ENCODE measurements at places on chromosomes 3 and 15.
A peak's percentile ranks its signal among the peaks of the same experiment; 100 is the strongest.

DNA sequence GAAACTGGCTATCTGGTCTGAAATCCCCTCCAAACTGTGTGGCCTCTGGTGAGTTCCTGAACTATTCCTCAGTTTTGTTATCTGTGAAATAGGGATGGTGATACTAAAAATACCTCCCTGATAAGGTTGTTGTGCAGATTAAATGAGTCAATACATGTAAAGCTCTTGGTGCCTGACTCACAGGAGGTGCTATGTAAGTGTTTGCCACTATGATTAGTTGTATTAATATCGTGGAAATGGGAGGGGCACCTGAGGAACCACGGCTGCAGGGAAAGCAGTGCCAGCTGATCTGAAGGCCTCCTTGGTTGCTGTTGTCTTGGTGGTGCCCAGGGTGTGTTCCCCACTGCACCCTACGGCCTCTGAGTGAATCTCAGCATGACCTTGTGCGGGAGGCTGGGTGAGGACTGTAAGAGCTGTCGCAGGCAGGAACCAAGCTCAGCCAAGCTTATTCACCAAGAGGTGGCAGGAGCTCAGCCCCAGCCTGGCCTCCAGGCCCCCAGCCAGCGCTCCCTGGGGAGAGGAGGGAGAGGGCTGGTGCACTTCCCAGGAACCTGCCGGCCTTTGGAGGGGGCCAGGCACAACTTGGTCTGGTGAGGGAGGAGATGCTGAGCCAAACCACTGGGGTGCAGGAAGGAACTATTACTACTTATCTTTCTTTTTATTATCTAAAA lies 44.8 kb upstream of the CCDC174 start:
- no peak for DNase-seq

DNA sequence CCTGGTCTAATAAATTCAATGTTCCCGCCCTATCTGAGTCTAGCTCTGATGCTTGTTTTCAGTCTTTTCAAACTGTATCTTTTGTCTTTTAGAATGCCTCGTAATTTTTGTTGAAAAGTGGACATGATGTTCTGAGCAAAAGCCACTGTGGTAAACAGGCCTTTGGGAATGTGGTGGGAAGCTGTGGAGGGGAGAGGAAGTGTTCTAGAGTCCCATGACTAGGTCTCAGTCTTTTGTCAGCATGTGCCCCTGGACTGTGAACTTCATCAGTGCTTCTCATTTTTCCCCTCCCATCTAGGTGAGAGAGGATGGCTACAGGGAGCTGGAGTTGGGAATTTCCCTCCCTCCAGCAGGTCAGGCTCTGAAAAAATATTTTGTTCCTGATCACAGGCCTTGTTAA lies 33.7 kb downstream of the SUSD5 start:
- DNase-seq: no peak

GRCh38 chr15:77858792-77859490 lies 218.6 kb downstream of the TBC1D2B start:
- no peak for DNase-seq

DNA sequence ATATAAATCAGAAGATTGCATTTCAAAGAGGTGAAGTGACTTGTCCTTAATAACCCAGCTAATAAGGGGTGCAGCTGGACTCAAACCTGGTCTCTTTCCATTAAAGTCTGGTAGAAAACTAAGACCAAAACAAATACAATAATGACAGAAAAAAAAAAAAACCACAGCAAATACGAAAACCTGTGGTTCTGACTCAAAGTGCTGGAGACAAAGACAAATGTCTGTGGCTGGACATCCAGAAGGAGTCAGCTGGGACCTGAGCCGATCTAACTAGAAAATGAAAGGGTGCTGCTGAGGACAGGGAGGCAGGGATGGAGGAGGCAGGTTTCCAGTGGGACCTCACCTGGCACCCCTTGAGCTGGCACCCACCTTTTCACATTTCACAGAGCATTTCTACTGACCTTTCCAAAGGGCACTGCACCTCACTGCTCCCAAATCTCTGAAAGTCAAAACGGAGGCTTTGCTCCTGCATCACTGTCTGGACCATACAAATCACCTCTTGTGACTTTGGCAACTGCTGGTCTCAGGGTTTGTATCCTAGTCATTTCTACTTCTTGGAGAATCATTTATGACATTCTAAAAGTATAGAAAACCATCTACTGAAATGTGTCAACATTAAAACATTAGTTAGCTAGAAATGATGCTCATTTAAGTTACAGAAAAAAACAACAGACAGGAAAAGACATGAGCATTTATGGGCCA lies 61.7 kb downstream of the CCNL1 start:
- no peak for DNase-seq

DNA sequence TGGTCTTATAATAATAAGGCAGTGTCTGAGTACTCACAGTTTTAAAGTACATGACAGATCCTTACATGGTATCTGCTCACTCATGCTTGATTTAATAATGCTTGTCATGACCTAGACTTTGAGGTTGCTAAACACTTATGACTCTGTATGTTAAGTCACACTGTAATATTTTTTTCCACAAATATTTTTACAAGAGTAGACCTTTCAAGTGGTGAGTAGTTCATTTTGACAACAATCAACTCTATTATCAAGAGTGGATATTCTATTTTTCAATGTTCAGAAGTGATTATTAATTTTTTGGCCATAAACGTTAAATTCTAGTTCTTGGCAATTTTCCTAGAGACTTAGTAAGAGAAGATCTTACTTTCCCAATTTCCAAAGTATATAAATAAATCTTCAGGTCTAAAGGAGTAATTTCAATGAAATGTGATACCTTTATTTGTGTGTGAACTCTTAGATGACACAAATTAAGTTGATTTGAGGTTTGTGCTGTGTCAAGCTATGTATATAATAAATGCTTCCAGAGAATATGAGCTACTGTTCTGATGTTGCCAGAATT lies 104.5 kb downstream of the NLGN1 start:
- no peak for DNase-seq

DNA sequence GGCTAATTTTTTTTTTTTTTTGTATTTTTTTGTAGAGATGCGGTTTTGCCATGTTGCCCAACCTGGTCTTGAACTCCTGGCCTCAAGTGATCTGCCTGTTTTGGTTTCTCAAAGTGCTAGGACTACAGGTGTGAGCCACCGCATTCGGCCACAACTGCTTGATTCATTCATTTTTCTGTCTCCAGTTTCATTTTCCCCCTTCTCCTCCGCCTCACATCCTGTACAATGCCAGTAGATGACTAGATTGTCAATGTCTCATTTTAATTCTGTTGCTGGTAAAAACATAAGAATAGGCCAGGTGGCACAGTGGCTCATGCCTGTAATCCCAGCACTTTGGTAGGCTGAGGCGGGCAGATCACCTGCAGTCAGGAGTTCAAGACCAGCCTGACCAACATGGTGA lies 12.0 kb upstream of the ZNF592 start:
- DNase-seq: peak; percentile 77

GRCh38 chr3:11576453-11576852 lies 67.3 kb downstream of the VGLL4 start:
- no peak for DNase-seq

DNA sequence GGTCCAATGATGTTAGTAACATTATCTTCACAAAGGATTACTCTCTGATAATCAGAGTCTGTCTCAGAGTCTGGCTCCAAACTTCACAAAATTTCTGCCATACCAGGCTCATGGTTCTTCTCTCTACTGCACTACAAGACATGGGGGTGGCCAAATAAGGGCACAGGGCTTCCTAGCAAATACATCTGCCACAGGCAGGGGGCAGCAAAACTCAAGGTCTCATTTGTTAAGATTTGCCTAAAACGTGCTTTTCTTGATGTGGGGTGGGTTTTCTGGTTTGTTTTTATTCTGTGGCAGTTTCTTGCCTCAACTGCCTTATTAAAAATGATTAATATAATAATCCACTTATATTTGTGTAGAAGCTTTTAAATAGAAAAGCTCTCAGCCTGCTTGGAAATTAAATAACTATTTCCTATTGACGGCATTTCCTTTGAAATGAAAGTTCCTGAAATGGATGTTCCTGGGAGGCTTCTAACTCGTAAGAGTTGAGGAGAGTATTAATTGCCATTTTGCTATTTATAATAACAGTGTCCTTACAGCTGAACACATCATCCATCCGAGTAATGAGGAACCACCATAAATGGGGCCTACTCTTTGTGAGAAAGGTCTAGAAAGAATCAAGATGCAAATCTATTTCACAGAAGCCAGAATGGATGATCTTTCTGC lies 53.8 kb downstream of the SST start:
- DNase-seq: peak; percentile 70

DNA sequence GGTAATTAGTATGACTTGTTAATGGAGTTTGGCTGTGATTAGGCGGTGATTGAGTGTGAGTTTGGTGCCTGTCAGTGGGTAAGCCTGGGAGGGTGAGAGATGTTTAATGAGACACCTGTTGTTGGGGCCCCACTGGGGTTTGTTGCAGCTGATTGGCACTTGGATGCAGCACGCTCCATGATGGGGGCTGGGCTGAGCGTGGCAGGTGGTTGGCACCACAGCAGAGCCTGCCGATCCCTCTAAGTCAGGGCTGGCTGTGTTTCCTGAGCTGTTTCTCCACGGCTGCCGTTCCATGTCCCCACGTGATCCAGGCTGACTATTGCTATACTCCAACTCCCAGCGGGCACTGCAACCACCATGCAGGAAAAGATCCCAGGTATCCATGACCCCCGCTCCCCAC lies 93.5 kb upstream of the ARRDC4 start:
- DNase-seq: no peak

DNA sequence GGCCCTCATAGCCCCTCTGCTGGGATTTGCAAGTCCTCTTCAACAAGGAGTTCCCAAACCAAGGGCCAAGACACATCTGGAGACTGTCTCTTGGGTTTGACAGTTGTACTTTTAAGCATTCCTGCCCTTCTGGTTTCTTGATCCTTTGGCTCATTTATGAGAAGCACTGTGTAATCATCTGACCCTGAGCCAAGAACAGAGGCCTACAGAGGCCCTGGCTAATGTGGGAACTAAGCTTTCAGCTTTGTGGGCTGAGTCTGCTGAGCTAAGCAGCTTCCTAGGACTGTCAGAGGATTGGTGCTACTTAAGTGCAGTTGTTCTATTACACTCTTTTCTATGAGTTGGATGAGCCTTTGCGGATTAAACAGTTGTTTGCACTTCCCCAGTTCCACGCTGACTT lies 178.3 kb downstream of the KBTBD8 start:
- DNase-seq: no peak

DNA sequence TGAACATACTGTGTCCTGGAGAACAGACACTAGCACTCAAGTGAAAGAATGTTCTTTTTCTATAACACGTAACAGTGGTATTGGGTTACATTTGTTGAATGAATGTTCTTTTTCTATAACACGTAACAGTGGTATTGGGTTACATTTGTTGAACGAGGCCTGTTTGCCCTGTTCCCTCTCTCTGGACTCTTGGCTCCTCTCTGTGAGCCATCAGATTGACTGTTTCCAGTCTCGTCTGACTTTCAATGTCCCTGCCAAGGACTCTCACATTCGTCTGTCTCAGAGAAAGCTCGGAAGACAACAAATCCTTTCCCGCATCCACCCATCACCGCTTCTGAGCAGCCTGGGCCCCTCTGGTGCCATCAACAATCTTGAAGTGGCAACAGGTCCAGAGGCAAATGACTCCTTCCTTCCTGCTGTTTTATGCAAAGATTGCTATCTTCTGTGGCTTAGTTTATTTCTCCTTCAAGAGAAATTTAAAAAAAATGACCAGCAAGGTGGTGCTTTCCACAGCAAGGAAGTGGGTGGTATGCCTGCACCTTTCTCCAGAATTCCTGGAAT lies 8.0 kb downstream of the TMEM45A start:
- no peak for DNase-seq

DNA sequence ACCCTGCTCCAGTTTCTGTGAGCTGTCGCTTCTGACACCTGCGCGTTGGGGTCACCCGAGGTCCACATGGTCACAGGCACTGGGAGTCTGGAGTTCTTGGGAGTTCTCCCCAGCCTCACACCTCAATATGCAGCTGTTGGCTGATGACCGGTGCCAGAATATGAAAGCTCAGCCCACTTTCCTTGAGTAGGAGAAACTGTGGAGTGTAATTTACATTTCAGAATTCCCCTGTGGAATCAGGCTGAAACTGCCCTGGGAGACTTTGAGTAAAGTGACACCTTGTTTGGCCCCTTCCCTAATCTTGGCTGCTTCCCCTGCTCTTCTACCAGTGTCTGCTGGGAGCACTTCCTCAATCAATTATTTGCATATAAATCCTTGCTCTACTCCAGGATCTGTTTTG lies 255.9 kb downstream of the NFKBIZ start:
- no peak for DNase-seq

GRCh38 chr3:175065497-175065896 lies 206.4 kb downstream of the NAALADL2 start:
- DNase-seq: no peak

DNA sequence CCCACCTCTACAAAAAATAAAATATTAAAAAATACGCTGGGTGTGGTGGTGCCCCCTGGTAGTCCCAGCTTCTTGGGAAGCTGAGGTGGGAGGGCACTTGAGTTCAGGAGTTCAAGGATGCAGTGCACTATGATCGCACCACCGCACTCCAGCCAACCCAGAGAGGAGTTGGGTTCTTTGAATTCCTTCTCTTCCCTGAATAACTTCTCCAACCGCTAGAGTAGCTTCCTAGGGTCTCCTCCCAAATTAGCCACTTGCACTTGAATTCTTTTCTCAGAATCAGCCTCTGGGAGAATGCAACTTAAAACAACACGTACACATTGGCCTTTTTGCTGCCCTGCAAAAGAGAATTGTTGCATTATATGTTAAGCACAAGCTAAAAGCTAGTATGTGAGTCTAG lies 272.5 kb downstream of the ABHD5 start:
- no peak for DNase-seq

DNA sequence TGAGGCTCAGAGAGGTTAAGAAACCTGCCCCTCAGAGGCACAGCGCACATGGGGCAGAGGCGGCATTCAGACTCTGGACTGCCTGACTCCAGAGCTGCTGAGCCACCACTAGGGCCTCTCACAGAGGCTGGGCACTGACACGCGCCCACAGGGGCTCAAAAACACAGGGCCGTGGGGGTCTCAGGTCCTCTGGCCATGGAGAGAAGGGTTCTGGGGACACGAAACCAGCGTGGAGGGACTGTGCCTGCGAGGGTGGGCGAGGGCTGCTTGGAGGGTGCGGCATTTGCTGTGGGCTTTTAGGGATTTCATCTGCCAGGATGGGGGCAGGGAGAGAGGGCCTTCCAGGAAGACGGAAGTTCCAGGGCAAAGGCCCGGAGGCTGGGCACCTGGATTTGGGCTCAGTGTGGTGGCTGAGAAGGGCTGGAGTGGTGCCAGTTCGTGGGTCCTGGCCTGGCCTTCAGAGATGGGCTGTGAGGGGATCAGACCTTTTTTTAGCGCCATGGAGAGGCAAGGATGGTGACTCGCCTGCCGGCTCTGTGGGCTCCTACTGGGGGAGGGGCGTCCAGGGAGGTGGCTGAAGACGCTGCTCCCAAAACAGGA lies 69.6 kb downstream of the EFCAB12 start:
- no peak for DNase-seq

DNA sequence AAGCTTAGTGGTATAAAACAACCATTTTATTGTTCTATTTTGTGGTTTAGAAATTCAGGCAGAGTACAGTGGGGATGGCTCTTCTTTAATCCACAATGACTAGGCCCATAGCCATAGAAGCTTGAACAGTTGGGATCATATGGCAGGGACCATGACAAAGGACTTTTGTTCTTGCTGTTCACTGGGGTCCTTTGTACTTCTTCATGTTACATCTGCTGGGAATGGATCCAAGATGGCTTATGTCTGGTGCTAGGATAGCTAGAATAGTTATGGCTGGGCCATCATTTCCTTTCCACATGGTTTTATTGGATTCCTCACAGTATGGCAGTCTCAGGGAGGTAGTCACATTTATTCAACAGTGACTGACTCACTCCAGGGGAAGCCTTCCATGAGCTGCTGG lies 427.9 kb upstream of the AGTR1 start:
- DNase-seq: no peak
